ENCODE measurements at places on chromosomes 5 and 9.

GRCh38 chr9:115350548-115350947, 232.6 kb upstream of the TNC start:
- no peak for DNase-seq

DNA sequence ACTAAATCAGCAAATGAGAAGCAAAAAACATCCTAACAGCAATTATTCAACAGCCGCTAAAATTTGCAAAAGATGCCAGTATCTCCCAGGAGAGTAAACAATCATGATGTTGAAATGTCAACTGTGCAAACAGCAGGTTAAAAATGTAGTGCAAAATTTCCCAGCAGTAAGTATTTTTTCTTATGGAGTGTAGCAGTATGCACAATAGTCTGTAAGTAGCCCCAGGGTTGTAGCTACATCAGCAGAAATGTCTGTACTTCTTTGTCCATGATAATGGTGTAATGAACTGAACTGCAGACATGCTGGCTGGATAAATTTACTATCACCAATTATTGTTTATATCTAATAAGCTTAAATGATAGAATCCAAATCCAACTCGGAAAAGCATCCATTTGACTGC, 31.4 kb downstream of the GRIN3A start:
- no peak for DNase-seq

- DNase-seq: no peak
Measured at GRCh38 chr5:53469946-53470687, 10.3 kb upstream of the FST start.

- DNase-seq: peak; percentile 65
Measured at GRCh38 chr9:37650873-37651768, at the start of gene FRMPD1. FRMPD1 (plus strand) TSS chr9:37650954; CDS start chr9:37692642, 41,688 bp downstream.

GRCh38 chr9:132673355-132673754, 3.1 kb downstream of the GTF3C4 start:
- DNase-seq: peak; percentile 13

DNA sequence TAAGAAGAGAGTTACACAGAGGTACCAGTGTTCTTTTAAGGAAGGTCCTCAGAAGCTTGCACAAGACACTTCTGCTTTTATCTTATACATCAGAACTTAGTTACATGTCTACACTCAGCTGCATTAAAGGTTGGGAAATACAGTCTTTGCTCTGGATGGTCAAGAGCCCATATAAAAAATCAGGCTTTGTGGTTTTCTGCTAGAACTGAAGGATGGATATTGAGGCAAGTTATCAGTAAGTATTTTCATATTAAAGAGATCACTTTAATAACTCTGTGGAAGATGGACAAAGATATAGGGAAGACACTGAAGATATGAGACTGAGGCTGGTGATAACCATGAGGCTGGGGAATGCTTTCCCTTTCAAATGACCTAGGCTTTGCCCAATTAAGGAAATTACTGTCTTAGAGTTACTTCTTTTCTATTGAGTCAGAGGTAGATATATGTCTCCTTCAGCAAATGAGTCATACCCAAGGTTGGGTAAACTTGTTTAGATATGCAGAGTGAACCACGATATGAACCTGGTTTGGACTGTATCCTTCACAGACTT, 87.0 kb upstream of the TNC start:
- DNase-seq: peak; percentile 75

DNA sequence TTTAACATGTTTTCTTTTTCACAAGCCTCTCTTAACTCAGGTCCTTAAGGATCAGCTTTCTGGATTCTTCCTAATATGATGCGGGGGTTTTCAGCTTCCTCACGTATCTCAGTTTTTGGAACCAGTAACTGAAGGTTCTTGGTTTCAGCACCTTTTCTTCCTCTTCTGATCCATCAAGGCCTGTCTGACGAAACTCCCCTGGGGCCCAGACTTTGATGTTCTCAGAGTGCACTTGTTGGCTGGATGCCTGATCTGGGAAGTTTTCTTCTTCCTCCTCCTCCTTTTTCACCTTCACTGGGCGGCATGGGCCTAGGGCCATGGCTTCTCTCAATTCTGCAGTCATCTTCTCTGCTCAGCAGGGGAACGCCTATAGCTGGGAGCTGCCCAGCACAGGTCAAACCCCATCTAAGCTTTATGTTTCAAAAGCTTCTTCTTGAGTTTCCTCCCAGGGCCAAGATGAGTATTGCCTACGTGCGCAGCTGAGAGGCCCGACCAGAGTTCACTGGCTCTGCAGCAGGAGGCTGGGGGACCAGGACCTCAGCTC, 44.8 kb downstream of the GHR start:
- no peak for DNase-seq

DNA sequence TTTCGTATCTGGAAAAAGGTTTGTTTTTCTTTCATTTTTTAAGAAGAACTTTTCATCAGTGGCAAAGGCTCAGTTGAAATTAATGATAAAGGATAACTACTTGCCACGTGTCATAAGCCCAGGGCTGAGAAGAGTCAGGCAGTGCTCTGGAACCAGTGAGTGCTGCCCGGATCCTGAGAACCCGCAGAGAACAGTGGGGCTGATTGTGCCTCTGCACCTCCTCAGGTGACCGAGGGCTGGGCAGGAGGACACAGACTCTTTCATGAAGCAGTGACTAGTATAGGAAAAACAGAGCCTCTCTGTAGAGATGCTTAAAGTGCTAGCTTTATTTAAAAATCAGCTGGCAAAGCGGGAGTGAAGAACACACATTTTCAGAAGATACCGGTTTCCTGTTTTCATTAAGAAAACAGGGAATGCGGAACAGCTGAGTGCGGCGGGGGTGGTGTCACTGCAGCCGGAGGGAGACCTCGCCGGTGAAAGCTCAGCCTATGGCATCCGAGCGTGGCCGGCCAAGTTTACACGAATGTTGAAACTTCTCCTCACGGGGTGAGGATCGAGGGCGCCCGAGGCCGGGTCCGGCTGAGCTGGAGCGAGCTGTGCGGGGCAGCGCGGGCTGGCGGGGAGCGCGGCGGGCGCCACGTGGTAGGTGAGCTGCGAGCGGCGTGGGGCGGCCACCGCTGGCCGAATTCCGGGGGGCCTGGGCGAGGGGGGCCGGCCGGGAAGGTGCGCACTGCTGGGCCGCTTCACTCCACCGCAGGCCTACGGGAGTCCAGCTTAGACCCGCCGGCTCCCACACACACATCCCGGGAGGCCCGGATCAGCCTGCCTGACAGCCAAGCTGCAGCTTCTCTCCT, 134.7 kb upstream of the DMRT1 start:
- peak; percentile 44 for DNase-seq

DNA sequence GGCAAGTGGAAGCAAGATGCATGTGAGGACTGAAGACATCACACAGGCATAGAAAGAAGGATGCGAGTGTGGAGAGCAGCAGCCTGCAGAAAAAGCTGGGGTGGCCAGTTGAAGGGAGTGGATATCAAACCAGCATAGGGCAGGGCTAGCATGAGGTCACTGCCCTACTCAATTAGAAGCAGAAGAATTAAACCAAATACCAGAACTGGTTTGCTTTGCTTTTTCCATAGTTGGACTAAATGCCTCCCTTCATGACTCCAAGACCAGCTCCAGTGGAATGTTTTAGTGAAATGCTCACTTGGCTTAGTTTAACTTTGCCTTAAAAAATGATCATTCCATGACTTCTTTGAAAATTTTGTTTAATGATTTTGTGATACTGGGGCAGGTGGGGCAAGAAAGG, 45.8 kb downstream of the TMEM167A start:
- no peak for DNase-seq

DNA sequence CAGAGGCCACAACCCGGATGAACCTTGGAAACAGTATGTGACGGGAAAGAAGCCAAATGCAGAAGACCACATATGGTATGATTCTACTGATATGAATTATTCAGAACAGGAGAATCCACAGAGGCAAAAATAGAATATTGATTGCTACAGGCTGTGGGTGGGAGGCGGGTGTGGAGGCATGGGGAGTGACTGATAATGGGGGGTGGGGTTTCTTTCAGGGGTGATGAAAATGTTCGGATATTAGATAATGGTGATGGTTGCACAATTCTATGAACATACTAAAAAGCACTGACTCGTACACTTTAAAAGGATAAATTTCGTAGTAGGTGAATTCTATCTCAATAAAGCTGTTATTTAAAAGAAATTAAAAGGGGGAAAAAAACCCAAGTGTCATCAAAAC, 10.7 kb downstream of the IL4 start:
- no peak for DNase-seq

- no peak for DNase-seq
Measured at GRCh38 chr5:143063175-143063970, 293.2 kb downstream of the ARHGAP26 start.

GRCh38 chr5:4725594-4725993, 414.5 kb upstream of the ADAMTS16 start:
- no peak for DNase-seq

DNA sequence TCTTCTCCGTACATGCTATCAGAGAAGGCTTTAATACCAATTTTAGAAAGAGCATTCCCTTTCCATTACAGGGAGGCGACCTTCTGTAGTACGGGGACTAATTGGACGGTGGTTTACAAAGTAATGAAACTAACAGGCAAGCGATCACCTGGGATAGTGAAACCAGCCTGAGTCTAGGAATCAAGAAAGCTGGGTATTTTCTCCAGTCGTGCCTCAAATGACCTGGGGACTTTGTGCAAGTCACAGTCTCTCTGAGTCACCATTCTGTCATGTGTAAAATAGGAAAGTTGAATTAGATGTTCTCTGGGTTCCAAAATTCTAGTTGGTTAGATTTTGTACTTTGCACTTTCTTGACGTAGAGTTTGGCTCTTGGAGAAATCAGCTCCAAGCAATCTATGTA, 22.7 kb upstream of the SSBP2 start:
- no peak for DNase-seq

DNA sequence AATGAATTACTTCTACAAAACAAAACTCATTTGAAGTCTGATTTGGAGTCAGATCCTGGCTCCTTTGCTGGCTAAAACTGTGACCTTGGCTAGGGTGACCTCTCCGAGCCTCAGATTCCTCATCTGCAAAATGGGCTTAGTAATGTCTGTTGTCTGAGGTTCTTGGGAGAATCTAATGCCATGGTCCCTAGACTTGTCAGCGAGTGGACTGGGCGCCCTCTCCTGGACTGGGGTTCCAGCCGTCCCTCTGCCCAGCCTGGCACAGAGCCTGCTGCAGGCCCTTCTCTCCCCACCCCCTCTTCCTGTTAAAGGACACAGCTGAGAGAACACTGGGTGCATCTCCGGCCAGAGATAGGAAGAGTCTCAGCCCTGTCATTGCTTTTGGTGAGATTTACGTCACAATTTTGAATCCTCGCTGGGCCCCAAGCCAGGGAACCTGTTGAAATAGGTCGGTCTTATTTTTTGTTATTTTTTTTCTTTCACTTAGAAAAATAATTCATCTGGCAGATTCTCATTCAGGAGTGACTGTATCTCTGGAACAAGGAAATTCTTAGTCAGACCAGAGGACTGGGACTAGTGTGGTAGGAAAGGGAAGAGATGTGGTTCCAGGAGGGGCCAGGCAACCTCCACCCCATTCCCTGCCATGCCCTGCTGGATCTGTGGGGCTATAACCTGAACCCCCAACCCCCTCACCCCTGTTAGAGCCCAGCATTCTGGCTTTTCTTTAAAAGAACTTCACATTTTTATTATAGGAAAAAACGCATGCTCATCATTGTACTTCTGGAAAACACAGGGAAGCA, 48.2 kb upstream of the RPL26L1 start:
- peak; percentile 9 for DNase-seq

GRCh38 chr9:108708448-108708847, 147.3 kb downstream of the ACTL7B start:
- DNase-seq: no peak

DNA sequence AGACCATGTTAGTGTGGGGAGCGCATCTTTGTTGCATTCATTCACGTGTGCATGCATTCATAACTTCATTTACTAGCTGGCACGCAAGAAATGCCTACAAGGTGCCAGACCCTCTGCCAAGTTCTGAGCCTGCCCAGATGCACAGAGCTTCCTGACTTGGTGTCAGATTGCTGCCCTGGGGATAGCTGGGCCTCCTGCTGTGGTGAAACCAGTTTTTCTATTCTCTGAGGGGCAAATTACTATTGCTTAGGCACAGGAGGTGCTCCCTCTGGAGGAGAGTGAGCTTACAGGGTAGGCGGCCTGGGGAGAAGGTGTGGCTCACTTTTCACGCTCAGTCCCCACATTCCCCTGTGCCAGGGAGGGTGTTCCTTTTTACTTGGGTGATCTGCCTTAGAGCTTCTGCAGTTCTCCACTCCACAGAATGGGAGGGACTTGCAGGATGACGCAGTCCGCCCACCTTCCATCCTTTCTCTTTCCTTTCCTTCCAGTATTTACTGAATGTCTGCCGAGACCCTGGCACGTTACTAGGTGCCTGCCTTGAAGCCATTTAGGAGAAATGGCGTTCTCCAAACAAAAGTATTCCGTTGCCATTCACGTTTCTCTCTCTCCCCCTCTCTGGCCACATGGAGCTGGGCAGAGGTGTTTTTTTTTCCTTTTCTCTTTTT, 27.9 kb upstream of the CTNNA1 start:
- DNase-seq: no peak

- DNase-seq: peak; percentile 91
Measured at GRCh38 chr5:43042176-43042625, 2.1 kb upstream of the ANXA2R start.

DNA sequence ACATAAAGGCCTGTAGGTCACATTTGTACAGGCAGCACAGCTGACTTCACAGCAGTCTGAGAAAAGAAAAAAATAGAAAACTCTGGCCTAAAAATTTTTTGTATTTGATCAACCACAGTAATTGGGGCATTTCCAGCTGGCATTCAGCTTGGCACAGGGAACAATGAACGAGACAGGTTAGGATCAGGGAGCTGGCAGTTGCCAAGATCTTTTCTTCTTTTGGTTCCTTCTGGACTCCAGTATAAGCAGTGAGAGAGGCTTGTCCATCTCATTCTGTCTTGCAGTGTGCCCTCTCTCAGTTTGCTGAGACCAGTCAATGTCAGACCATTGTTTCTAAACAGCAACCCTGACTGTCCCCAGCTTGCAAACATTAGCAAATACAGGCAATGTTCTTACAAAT, 601.1 kb downstream of the TLR4 start:
- DNase-seq: no peak
